ENCODE measurements at places on chromosomes 3 and 15.

- DNase-seq = no peak
Measured at GRCh38 chr3:130901463-130902204, 7.8 kb downstream of the ATP2C1 start.

GRCh38 chr3:76267851-76268380, 482.6 kb upstream of the ZNF717 start:
- no peak for DNase-seq

- no peak for DNase-seq
Measured at GRCh38 chr15:77720655-77721054, 87.9 kb upstream of the LINGO1 start.

GRCh38 chr3:29601861-29602585, 321.2 kb downstream of the RBMS3 start:
- DNase-seq = no peak

DNA sequence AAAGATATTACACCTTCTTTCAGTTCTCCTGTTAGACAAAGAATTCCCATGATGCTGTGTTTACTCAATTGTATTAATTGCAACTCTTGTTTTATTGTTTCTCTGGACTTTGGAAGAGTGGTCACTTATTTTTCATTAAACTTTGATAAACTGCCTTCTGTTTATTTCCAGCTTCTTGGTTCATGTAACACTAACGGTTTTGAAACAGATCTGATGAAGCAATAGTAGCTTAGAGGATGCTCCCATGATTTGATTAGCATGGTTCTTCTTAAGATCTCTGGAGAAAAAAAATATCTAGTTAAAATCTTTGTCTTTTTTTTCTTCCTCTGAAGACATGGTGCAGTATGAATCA, 90.1 kb downstream of the FNDC3B start:
- DNase-seq = no peak

- DNase-seq = no peak
Measured at GRCh38 chr15:56770173-56770572, 36.9 kb upstream of the ZNF280D start.

DNA sequence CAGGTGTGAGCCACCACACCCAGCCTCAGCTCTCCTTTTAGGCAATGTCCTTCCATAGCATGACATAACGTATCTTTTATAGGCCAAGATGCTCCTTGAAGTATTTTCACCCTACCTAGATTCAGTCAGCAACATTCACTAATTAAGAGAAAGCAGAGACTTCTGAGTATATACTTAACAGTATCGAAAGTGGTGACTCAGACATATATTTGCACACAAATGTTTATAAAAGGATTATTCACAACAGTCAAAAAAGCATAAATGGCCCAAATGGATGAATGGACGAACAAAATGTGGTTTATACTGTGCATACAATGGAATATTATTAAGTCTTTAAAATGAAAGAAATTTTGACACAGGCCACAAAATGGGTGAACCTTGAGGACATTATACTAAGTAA, 108.6 kb downstream of the ZNF385D start:
- no peak for DNase-seq

- no peak for DNase-seq
Measured at GRCh38 chr3:134656211-134656800, 5.5 kb upstream of the KY start.

- no peak for DNase-seq
Measured at GRCh38 chr3:160225176-160226025, at the start of gene C3orf80. Gene C3orf80 (plus strand): TSS chr3:160225422. CDS start chr3:160225636, 214 bp downstream.

GRCh38 chr3:41653571-41654239, 308.2 kb downstream of the ULK4 start:
- DNase-seq = no peak
